ENCODE measurements at places on chromosomes 5 and 9.

- no peak for DNase-seq
These were observed 126.0 kb downstream of the MLLT3 start for GRCh38 chr9:20496328-20496727.

- DNase-seq = no peak
These were observed 102.2 kb downstream of the PCSK5 start for GRCh38 chr9:75992482-75993206.

DNA sequence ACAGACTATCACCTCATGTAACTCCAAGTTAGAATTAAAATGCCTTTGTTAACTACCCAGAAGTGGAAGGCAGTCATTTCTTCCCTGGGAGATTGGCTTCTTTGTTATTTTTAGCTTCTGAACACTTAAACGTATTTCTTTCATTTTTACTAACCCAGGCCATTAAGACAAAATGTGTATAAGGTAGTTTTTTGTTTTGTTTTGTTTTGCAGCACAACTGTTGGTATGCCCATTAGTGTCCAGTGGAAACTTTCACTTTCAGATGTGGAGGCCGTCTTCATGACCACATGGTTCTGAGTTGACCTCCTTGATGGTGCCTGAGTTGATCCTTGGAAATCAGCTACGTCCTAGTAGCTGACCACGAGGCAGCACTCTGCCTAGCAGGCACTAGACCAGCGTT, 264.6 kb upstream of the ZNF608 start:
- DNase-seq = no peak

- DNase-seq = no peak
These were observed 34.1 kb upstream of the FIBCD1 start for GRCh38 chr9:130972957-130973685.

GRCh38 chr9:116355153-116355921, 201.7 kb downstream of the PAPPA start:
- DNase-seq = no peak

GRCh38 chr9:4375424-4376200, 75.7 kb upstream of the GLIS3 start:
- no peak for DNase-seq

- no peak for DNase-seq
These were observed 9.6 kb upstream of the NME5 start for GRCh38 chr5:138148811-138149210.

GRCh38 chr5:107570805-107571531, 99.8 kb downstream of the EFNA5 start:
- DNase-seq = peak; percentile 5

DNA sequence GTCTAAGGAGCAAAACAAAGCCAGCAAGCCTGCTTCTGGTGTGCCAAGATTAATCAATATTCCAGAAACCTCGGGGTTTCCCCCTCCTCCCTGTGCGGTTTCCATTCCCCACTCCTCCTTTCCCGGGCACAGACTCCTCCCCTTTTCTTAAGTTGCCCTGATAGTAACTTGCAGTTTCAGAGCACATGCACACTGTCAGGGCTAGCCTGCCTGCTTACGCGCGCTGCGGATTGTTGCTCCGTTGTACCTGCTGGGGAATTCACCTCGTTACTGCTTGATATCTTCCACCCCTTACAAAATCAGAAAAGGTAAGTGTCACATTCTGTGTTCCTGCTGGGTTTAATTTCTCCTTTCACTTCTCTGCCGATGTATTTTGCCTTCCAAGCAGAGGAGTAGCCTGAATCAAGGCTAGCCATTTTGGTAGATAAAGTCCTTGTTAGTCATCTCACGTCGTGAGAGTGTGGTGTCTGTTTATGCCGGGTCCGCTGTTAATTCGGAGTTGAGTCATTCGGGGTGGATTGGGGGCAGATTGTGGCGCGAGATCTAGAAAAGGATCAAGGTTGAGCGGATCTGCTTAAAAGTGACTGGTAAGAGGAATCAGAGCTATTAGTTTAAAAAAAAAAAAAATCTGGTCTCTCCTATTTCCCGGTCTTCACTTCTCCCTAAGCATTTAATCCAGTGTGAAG, at the start of gene SLC1A3:
Gene SLC1A3, plus strand, starts transcription at position 179 of the 686 bp plus-strand sequence. CDS start 1,818 bp downstream, outside the sequence.
- DNase-seq = no peak

GRCh38 chr5:93782978-93783377, 41.6 kb upstream of the POU5F2 start:
- DNase-seq = no peak

- no peak for DNase-seq
These were observed 22.0 kb upstream of the RAD23B start for GRCh38 chr9:107261106-107261505.

DNA sequence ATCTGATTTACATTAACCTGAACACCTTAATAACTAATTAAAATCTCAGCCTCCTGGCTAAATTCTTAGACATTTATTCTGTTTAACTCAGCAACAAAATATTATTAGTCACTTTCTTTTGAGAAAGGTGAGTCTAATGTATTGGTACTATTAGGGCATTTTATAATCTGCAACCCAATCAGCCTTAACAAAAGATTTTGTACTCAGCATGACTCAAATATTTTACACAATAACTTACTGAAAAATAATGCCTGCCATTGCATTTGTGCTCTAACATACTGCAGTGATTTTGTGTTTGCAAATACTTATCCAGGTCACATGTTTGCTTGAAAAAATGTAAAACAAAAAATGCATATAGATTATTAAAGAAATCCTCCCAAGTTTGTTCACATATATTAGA, 1129.9 kb downstream of the TAF11L14 start:
- no peak for DNase-seq

DNA sequence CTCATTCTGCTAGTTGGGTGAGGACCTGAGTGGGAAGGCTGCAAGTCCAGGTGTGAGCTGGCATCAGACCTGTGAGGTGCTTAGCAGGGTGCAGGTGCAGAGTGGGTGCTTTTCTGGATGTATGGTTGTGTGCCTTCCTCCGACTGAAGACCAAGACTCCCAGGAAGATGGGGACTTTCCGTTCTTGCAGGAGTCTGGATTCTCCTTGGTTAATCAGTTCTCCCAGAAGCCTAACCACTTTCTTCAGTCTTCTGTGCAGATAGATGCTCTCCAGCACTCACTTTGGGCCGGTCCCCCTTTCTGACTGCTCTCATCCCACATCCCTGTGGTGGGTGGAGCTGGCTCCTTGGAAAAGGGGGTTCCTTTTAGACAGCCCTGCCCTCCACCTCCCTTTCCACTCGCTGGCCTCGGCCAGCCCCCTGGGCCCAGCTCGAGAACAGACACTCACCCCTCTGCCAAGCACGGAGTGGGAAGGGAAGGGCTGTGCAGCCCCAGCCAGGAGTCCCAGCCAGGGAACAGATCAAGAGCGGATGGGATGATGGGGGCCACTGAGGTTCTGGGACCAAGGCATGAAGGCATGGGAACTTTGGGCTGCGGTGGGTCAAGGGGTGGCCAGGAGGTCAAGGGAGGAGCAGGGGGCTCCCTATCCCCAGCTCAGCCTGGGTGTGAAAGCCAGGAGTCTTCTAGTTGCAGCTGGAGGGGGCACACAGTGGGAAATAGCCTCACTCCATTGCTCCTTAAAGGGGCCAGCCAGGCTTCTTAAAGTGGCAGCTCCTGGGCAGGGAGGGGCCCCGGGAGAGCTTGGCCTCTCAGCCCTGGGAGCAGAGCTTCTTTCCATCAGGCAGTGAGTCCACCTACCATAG, 62.4 kb downstream of the FGF18 start:
- no peak for DNase-seq

DNA sequence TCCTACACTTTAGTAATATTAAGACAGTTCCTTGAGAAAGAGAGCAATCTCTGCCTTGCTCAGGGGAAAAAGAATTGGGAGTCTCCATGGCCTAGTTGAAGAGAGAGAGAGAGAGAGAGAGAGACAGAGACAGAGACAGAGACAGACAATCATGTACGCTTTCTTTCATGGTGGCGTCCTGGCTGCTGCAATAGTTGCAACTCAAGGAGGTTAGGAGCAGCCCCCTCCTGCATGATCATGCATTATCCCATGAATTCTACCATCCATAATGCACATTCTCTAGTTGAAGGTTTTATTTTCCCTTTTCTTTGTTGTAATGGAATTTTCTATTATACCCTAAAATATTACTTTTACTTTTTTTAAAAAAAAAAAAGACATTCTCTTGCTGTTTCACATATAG, 50.7 kb downstream of the PPP2R2B start:
- DNase-seq = no peak

DNA sequence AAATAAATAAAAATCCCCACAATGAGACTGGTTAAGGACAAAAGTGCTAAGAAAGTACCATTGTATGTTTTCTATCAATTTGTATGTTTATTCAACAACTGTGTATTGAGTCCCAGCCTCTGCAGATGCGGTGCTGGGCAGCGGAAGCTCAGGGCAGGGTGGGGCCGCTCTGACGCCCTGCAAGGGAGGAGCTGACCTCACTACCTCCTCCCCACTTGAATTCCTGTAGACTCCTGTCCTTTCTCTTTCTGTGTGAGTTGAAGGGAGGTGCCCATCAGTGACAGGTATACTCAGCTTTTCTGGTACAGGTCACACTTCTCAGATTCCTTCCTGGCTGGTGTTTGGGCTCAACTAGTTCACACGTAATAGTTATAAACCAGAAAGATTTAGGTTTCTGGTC, 27.0 kb downstream of the ANGPTL2 start:
- DNase-seq = no peak

GRCh38 chr5:18686253-18686652, 1052.0 kb downstream of the TAF11L14 start:
- no peak for DNase-seq

GRCh38 chr5:132658381-132659302, 669 bp downstream of the IL13 start:
- DNase-seq = no peak

DNA sequence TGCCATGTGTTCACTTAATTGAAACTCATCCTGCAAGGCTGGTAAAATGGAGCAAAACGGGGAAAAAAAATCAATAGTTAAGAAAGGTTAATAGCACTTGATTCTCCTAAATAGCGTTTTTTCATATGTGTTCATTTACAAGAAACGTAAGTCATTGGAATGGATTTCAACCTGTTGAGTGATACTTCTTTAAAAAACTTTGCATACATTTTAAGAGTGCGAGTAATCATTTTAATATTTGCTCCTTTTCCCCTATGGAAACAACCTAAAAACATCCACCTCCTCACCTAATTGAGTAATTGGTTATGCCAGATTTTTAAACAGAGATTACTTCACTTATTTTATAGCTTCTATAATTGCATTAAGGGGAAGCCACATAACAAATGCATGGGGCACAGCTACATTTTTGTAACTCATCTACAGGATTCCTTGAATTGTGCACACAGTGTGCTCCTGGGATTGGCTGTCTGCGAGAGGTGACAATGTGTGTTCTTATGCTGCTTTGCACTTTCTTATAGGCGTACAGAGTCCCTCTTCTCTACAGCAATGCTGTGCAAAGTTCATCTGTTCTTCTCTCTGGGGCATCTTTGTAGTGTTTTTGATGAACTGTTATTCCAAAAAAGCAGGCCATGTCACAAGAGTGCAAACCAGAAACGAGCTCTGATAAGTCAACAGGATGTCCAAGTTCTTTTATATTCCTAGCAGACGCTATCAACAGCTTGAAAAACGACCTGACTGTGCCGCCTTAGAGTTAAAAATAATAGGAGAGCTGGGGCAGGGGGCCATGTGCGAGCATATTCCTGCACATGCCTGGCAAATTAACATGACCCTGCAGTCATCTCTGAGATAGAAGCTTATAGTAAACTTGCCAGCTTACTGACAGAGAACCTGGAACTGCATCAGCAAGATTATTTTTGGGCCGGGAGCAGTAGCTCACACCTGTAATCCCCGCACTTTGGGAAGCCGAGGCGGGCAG, 117.9 kb downstream of the GOLPH3 start:
- DNase-seq = no peak

DNA sequence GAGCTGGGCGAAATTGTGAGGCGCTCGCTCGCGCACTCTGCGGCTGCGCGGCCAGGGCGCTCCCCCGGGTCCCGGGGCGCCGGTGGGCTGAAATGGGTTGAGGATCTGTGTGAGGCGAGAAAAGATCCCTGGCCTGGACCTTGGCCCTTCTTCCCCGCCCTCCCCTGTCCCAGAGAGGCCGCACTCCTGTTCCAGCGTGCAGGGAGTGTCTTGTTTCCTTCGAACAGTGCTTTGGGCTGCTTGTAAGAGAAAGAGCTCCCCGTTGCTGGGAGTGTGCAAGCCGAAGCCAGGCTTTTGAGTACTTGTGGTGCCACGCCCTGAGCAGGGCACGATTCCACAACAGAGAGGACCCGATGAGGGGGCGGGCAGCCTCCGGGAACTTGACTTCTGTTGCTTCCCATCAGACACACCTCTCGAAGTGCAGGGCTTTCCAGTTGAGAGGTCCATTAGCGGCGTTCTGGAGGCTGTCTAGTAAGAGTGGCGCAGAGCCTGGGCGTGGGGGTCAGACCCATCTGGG, 535 bp downstream of the DOLPP1 start:
- no peak for DNase-seq

GRCh38 chr9:34463901-34464232, 5.3 kb downstream of the DNAI1 start:
- no peak for DNase-seq

GRCh38 chr5:179772351-179772750, 21.4 kb upstream of the LTC4S start:
- no peak for DNase-seq

DNA sequence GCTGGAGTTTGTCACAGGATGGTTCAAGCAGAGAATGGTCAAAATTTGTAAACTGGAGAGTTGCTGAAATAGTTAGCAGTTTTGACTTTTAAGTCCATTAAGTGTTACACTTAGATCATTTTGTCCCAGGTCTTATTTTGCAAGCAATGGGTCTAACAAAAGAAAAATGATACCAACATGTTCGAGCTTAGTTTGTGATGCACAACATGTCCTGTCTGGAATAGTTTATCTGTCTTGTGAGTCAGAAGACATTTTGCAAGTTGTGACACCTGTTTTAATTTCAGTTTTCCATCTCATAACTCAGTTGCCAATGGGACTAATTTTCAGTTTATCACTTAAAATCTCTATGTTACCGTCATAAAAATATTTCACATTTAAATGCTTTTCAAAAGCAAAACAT, 929.8 kb downstream of the CDH18 start:
- DNase-seq = no peak

GRCh38 chr5:102554728-102555127, 55.9 kb upstream of the SLCO6A1 start:
- no peak for DNase-seq

- DNase-seq = peak; percentile 69
These were observed 679 bp upstream of the KDM4C start for GRCh38 chr9:6757132-6757455.

DNA sequence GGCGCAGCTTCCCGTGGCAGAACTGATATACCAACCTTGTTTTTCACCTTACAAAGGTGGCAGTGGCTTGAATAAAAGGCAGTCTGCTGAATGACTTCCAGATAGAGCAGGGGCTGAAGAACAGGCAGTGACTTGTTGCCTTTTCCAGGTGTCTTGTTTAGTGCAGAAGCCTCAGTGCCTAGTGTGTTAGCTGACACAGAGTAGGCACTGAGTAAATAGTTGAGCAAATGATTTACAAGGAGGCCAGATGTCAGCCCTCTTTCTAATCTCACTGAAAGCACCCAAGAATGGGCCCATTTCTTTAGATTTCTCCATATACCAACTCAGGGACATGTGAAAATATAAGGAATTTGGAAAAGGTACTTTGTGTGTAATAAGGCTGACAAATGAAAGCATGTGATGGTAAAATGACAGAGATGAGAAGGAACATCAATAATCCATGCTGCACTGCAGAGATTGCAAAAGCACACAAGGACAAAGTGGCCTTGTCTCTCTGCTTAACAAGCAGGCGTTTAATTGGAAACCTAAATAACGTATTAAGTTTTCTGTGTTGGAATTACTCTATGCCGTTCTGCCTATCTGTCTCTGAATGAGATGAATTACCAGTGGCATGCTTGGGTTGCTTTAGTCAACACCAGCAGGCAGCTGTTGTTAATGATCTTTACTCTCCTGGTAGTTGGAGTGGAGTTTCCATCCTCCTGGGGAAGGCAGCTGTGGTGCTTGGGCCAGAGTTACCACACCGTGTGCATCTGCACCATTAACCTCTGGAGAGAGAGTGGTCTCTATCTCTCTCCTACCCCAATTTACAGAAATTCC, 360.1 kb upstream of the C9orf72 start:
- no peak for DNase-seq
